H54 (cell line): ENCODE measurements at places on chromosomes 12 and 14.

DNA sequence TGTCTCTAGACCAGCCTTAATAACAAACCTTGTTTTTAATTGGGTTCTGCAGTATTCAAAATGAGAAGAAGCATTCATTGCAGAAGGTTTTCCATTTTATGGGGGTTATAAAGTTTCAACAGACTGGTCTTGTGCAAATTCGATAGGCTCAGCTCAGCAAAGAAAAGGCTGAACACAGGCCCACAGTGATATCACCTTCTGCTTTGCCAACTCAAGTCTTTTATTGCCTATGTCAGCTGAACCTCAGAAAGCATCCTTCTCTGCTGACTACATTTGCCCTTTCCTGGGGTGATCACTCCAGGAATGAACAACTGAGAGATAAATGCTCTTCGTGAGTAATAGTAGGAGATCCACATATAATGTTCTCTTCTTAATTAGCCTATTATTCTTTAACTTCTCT is 134.5 kb upstream of the CCDC175 start:
- no peak for DNase-seq

- no peak for DNase-seq
These were observed 10.6 kb upstream of the DNAL1 start for GRCh38 chr14:73634011-73634833.

GRCh38 chr14:30960216-30960615 is 65.2 kb upstream of the AP4S1 start:
- DNase-seq = no peak

DNA sequence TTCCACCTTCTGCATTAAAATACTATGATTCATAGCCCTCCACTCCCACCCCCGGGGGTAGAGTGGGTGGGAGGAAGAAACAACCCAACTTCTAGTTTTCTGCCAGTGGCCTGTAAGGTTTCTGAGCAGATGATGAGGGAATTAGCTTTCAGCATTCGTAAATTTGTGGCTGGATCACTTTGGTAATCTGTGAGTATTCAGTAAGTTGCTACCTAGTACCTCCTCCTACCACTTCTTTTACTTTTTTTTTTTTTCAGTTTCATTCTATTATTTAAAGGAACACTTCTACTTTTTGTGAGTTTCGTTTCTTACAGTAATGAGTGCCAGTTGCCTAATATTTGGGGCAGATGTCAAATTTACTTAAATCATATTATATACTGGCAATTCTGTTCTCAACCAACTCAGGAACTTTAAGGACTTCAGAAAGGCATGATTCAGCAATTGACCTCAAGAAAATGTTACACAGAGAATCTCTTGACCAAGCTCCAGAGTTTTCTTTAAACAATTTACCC is 42.4 kb upstream of the EMP1 start:
- no peak for DNase-seq

- DNase-seq = no peak
These were observed 52.2 kb downstream of the KRT80 start for GRCh38 chr12:52139579-52140062.

GRCh38 chr12:123995023-123995748 is 22.2 kb downstream of the ZNF664 start:
- no peak for DNase-seq

DNA sequence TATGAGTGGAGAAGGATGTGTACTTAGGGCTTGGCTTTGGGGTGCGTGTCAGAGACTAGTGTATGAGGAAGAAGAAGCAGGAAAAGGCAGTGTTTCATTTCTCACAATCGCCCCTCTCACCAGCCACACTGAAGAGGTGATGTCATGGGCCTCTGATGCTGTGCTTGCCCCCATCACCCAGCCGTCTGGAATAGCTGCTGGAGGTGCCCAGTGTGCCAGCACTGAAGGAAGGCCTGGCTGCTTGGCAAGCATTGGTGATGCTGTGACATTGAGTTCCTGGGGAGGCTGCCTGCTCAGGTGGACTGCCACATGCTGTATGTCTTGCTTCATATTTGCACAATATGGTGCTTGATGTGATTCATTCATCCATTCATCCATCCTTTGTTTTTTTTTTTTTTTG is 56.2 kb downstream of the CRADD start:
- no peak for DNase-seq

GRCh38 chr14:72610831-72611200 is 283.1 kb downstream of the DPF3 start:
- no peak for DNase-seq

DNA sequence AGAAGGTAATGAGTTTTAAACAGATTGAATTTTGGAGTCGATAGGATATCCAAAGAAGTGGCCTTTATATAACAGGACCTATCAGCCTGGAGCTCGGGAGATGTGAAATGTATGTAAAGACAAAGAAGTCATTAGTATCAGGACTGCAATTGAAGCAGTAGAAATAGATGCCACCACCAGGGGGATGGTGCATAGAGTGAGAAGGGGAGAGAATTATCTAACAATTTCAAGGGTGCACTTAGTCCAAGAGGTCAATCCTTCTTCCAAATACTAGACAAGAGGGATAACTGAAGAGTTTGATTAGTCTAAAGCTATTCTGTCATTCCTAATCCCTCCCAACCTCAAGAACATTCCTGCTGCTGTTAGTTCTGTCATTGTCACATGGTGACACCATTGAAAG is 127.8 kb downstream of the CFAP54 start:
- DNase-seq = no peak

GRCh38 chr14:74574706-74575105 is 37.3 kb downstream of the LTBP2 start:
- no peak for DNase-seq

DNA sequence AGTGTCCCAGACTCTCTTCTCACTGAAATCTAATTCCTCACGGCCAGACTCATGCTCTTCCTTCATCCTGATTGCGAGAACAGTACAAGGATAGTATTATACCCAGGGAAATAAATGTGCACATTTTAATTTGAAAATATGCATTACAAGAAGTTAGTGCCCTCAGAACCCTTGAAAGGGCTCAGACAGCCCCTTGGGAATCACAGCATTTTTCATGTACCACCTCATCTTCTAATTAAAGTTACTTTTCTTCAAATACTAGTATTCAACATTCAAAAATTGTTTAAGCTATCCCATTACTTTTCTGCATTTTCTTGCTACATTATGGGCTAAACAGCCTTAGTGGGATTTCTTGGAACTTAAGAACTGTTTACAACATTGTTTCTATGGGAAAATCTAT is 1.7 kb upstream of the APPL2 start:
- DNase-seq = no peak

DNA sequence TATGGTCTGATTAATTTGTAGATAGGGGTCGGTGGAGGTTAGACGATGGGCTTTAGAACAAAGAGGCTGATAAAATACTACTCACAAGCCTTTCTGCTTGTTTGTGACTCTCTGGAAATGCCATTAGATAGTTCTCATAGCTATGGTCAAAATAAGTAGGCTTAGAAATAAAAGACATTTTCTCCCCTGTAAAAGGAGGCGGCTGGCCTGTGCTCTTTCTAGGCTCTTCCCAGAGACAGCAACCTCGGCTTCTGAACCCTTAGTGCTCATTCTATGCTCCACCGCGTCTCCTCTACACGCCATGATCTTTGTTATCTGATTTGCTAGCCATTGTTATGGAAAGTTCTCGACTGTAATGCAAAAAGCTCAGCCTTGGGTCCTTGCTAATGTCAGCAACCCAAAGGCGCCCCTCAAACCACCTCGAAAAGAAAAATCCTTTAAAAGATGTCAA is 64.5 kb downstream of the CRADD start:
- DNase-seq = no peak

- DNase-seq = no peak
These were observed 52.9 kb downstream of the SPTB start for GRCh38 chr14:64826845-64827244.

GRCh38 chr12:77323788-77324415 is 258.5 kb upstream of the E2F7 start:
- no peak for DNase-seq

GRCh38 chr14:22692194-22692593 is 48.0 kb upstream of the OR6J1 start:
- DNase-seq = no peak

GRCh38 chr14:94682736-94683135 is 70.5 kb downstream of the SERPINA3 start:
- DNase-seq = no peak

GRCh38 chr12:124898200-124898922 is 16.1 kb downstream of the UBC start:
- DNase-seq = no peak

GRCh38 chr12:23657598-23657997 is 291.9 kb downstream of the SOX5 start:
- no peak for DNase-seq

DNA sequence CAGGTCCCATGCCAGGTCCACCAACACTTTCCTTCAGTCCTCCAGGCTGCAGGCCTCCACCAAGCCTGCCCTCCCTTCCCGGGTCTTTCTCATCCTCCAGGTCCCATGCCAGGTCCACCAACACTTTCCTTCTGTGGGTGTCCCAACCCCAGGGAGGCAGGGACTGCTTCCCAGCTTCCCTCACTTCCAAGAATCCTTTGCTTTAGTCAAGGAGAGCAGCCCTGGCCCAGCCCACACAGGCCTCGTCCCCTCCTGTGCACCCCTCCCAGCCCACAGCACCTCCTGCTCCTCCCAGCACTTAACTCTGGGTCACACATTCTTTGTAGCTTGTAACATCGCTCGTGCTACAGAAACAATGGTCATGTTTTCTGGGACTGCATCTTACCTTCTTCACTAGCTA is 72.9 kb downstream of the TESC start:
- DNase-seq = no peak

DNA sequence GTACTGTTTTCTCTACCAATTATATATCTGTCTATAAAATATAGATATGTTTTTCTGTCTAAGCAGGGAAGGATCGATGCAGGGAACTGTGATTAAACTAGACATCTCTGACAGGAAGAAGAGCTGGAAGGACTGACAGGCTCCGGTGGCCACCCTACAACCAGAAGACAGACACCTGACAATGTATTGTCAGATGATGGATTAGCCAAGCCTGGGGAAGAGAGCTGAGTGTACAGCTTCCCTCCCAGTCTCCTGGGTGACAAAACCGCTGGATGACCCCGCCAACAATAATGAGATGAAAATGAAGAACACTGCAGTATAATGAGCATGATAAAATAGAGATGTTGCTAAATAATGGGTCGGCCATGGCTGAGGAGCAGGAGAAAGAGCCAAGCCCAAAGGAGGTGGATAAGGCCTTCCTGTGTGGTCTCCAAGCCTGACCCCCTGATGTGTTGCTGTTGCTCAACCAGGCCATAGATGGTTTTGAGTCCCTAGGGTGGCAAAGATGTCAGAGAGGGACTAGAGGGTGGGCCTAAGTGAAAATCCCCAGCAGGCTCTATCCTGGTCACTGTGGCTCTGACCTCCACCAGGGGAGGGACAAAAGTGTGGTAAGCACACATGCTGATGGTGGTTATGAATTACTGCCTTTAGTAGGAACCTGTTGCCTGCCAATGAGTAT is 28.2 kb downstream of the DHRS2 start:
- no peak for DNase-seq

DNA sequence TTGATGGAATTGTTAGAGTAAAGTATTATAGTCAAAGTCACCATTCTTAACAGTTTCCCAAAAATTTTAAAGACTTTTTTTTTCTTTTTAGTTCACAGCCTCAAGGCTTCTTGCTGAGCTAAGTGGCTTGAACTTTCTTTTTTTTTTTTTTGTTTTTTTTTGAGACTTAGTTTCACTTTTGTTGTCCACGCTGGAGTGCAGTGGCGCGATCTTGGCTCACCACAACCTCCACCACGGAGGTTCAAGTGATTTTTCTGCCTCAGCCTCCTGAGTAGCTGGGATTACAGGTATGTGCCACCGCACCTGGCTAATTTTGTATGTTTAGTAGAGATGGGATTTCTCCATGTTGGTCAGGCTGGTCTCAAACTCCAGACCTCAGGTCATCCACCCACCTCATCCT is 92.8 kb downstream of the SETD3 start:
- DNase-seq = no peak

DNA sequence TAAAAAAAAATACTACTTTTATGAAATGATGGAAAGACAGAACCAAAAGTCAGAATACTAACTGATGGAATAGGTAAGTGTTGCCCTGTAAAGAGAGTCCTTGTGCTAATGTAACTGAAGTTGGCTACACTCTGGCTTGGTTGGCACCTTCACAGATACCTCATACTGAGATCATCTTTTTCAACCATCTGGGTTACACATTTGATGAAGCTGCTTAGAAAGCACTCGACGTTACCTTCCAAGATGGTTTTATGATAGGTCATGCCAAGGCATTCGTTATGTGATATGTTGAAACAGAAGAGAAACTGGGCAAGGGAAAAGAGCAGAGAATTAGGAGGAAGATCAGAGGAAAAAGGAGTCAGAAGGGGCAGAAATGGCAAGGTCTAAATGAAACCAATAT is 203.8 kb downstream of the ADAMTS20 start:
- DNase-seq = no peak

DNA sequence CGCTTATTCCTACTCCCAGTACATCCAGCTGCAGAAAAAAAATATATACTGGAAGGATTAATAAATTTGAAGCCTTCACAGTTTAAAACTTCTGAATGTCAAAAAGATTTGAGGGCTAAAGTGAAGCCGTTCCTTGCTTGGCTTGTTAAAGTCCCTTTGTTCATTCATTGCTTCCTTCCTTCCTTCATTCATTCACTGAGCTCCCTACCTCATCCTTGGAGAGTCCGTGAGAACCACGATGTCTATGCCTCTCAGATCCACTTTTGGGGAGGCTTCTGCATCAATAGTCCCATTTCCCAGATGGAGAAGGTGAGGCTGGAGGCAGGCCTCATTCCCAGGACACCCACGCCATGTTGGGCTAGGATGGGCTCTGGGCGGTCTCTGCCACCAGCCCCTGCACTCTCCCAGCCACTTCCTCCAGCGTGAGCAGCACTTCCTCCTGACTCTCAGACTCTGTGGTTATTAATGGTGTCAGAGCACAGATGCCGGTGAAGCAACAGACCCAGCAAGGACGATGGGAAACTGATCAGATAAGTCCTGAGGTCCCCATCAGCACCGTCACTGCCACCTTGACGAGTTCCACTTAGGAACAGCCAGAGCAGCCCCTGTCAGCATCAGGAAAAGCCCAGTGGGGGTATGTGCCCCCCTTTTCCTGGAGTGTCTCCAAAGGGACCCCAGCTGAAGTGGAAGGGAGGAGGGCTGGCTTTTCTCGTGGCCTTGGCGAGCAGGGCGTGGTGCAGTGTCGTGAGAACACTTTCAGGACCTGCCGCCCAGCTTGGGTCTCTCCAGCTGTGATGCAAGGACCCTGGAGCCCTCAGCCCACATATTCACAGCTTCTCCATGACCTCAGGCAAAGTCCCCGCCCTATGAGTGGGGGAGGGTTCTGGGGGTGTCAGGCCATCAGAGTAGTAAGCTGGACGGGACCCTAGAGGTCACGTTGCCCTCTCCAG is 21.2 kb downstream of the ASB2 start:
- DNase-seq = no peak

DNA sequence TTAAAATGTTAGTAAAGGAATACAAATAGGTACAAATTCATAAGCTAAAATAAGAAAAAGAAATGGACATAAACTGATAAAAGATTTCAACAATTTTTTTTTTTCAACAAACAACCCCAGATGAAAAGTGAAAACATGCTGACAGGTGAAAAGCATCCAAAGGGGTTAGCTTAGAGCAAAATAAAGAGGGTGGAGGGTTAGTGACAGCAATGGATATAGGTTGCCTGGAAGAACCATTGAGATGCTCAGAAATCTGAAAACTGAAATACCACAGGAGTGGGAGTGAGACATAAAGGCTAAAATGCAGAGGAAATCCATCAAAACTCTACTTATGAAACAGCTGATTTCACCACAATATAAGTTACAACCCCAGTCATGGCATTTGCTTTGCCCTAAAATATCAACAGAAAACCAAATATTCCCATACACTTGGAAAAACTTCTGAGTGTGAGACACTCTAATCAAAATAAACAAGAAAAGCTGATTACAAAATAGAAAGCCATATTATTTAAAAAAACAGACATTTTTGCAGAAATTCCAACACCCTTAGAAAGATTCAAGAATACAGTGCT is 136.3 kb upstream of the PLEKHG7 start:
- no peak for DNase-seq
